ENCODE measurements at places on chromosomes 12 and 14. TPM values are rescaled to one million over a fixed set of nuclear protein-coding genes. Genes with fewer than 3 reads are reported as not detected.
A peak's percentile ranks its signal among the peaks of the same experiment; 100 is the strongest.

DNA sequence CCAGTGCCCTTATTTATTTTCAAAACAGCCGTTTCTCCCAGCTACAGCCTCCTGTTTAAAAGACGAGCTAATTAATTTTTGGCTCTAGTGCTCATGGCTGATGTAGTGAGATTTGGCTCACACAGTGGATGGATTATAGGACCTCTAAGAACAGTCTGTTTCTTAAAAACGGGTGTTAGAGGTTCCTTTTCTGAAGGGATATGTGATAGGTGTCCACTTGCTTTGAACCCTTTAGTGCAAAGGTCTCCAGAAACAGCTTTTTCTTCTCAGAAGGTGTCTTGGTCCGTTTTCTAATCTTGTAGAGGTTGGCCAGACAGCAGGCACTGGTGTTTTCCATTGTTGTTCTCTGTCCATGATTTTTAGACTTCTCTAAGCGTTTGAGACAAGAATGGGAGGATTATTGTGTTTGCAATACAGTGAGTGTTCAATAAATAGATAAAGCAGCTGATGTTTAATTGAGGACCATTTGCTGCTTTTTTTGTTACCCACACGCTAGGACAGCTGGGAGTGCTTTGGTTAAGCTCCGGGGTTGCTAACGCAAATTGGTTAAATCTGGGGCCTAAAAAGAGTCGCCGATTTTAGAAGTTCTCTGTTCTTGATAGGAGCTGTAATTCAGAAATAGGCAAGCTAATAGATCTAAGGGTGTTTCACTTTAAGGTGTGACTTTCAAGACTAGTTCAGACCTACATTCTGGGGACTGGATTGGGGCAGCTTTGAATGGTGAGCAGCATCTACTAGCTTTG lies 1.0 kb downstream of the BORCS5 start:
- H3K27ac ChIP-seq, result peak overlapping the region; percentile 80
- peak overlapping the region; percentile 96 for H3K4me3 ChIP-seq
- peaks cover 21% of the 10 kb centered on the region for H3K4me1 ChIP-seq
- H3K27me3 ChIP-seq, result peaks cover 6% of the 10 kb centered on the region
- no peaks in the 10 kb centered on the region for H3K36me3 ChIP-seq

DNA sequence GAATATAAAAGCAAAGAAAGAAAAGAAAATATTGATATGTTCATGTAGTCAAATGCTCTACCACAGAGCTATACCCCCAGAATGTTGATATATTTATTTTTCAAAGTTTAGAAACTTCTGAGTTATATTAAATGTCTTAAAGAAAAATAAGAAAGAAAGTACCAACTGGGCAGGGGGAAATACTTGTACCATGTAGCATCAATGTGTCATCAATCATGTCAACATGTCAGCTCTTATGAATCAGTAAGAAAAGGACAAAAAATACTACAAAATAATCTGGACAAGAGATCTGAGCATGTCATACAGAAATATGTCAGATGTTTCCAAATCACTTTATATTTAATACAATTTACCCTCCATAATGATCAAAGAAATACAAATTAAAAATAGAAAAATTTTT lies 595.1 kb upstream of the ATP2B1 start:
- H3K4me3 ChIP-seq, result no peak overlapping the region
- no peaks in the 10 kb centered on the region for H3K36me3 ChIP-seq
- H3K4me1 ChIP-seq, result peaks cover 6% of the 10 kb centered on the region
- no peak for DNase-seq
- no peak overlapping the region for H3K27ac ChIP-seq

DNA sequence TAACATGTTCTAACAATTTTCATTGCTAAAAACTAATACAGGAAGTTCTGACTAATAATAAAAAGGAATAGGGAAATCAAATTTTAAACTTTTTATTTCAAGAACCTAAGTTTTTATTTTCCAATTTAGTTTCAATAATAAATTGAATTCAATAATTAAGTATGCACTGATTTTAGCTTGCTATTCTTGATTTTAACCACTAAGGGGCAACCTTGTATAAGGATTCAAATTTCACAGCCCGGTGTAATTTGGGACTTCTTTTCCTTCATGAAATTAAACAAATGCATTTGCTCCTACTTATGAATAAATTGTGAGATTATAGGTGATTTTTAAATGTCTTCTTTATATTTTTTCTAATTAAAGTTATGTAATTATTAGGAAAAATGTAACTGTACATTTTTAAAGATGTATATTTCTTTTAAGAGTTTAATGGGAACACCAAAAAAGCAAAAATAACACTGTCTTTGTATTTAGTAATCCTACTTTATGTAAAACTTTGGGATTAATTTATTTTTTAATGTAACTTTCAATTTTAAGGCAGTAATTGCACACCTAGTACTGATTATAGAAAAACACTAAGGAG lies 241.4 kb upstream of the PDZRN4 start:
- H3K4me3 ChIP-seq, result no peak overlapping the region
- no peaks in the 10 kb centered on the region for H3K36me3 ChIP-seq
- H3K4me1 ChIP-seq, result no peaks in the 10 kb centered on the region
- H3K27ac ChIP-seq, result no peak overlapping the region

DNA sequence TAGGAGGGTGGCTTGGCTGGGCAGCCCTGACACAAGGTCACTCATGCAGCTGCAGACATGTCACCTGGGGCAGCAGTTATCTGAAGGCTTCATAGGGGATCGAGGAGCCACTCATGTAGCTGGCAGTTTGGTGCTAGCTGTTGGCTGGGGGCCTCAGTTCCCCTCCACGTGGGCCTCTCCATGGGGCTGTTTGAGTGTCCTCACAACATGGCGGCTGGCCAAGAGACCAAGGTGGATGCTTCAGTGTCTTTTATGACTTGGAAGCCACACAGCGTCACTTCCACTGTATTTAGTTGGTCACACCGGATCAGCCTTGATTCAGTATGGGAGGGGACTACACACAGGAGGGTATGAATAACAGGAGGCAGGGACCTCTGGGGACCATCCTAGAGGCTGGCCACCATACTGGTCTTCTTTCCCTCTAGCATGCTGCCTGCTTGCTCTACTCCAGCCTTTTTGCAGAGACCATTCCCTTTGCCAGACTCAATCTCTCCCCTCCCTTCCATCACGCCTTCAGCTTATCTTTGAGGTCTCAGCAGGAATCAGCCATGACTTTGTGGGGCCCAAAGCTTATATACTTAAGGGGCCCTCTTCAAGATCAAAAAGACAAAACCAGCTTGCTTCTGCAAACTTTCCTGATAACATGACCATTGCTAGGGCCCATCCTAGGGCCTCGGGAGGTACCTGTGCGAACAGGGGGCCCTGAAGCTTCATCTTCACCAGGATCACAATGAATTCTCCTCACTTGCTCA lies 53.4 kb downstream of the RPH3A start:
- H3K4me1 ChIP-seq, result peaks cover 42% of the 10 kb centered on the region
- H3K36me3 ChIP-seq, result peaks cover 2% of the 10 kb centered on the region
- H3K27me3 ChIP-seq, result peaks cover 6% of the 10 kb centered on the region
- no peak for DNase-seq
- H3K27ac ChIP-seq, result no peak overlapping the region
- no peak overlapping the region for H3K4me3 ChIP-seq

The FOXG1 gene
- total RNA-seq, result 1.8 TPM

DNA sequence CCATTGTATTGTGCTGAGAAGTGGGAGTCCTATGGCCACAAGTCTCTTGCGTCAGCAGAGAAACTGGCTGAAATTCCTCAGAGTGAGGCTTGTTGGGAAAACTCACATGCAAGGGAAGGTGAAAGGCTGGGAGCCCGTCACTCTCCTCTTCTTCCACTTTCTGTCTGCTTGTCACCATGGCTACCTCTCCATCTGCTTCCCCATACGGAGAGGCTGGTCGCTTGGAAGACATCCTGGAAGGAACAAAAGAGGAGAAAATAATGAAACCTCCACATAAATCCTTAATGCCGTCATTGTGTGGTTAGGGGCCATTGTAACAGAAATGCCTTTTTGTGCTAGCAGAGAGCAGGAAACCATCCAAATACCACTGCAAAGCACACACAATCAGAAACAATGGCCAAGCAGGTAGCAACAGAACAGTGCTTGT lies 53.7 kb downstream of the SOX5 start:
- H3K27ac ChIP-seq, result peak overlapping the region; percentile 100
- H3K4me3 ChIP-seq, result peak overlapping the region; percentile 79
- DNase-seq, result peak; percentile 65

DNA sequence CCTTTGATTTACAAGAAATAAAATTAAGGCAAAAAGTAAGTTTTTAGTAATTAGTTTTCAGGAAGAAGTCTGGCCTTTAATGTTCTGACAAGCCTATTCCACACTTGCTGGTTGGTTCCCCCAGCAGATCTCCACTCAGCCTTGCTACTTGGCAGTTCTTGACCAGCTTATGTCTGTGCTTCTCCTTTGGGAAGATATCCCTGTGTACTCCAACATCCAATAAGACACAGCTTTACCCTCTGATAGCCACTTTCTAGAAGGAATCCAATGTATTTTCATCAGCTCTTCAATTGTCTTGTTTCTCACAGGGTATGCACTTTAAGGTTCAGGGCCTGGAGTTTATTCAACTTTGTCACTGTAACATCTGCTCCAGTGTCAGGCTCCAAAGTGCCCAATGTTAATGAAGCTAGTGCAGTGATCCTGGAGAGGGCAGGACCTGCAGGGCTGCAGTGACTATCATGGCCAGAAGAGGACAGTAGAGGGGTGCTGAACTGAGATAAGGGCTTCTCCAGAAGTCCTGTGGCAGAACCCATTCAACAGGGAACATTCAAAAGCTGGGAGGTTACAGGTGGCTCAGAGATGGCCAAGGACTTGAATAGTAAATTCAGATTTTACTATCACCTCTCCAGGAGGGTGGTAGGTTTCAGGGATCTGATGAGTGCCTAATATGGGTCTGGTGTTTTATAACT lies 22.9 kb downstream of the JKAMP start:
- H3K4me1 ChIP-seq, result no peaks in the 10 kb centered on the region
- no peaks in the 10 kb centered on the region for H3K27me3 ChIP-seq
- DNase-seq, result peak; percentile 83
- H3K4me3 ChIP-seq, result no peak overlapping the region

DNA sequence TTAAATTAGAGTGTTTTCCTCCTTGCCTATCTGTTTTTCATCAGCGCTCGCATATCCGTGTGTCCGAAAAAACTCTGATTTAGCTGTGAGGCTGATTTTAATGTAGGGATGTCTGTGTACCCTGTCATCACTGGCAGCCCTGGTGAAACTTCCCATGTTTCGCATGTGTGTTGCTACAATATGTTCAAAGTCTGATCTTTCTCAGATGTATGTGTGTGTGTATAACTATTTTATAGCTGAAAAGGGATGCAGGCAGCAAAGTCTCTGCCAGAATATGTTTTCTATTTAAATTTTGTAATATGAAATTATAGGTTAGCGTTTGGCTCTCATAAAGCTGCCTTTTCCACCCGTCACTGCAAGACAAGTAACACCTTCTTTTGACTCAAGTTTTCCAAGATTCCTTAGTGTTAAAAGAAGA lies 154.8 kb downstream of the TMTC2 start:
- H3K4me1 ChIP-seq, result no peaks in the 10 kb centered on the region
- DNase-seq, result no peak
- no peak overlapping the region for H3K27ac ChIP-seq

GRCh38 chr14:52069307-52070050 lies 620 bp upstream of the NID2 start:
- DNase-seq, result peak; percentile 53
- H3K4me1 ChIP-seq, result peaks cover 17% of the 10 kb centered on the region
- no peaks in the 10 kb centered on the region for H3K36me3 ChIP-seq
- peaks cover 8% of the 10 kb centered on the region for H3K27me3 ChIP-seq
- H3K27ac ChIP-seq, result no peak overlapping the region

- no peak overlapping the region for H3K4me3 ChIP-seq
- peaks cover 5% of the 10 kb centered on the region for H3K27me3 ChIP-seq
- H3K4me1 ChIP-seq, result peaks cover 20% of the 10 kb centered on the region
- no peak for DNase-seq
- no peak overlapping the region for H3K27ac ChIP-seq
Observed at GRCh38 chr12:95551913-95552516, 739 bp upstream of the USP44 start.

DNA sequence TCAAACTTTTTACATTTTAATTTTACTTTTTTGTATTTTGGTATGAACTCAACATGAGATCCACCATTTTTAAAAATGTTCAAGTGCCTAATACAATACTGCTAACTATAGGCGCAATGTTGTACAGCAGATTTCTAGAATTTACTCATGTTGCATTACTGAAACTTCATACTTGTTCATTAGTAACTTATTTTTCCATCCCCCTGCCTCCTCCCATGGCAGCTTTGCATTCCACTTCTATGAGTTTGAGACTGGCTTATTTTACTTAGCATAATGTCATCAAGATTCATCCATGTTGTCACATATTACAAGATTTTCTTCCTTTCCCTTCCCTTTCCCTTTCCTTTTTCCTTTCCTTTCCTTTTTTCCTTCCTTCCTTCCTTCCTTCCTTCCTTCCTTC lies 825.9 kb downstream of the SLC16A7 start:
- DNase-seq, result no peak
- H3K4me1 ChIP-seq, result no peaks in the 10 kb centered on the region
- H3K27me3 ChIP-seq, result no peaks in the 10 kb centered on the region
- H3K4me3 ChIP-seq, result no peak overlapping the region
- H3K36me3 ChIP-seq, result no peaks in the 10 kb centered on the region

GRCh38 chr12:100995201-100995600 lies 200.6 kb downstream of the ANO4 start:
- H3K36me3 ChIP-seq, result no peaks in the 10 kb centered on the region
- H3K4me1 ChIP-seq, result peaks cover 4% of the 10 kb centered on the region
- H3K27ac ChIP-seq, result no peak overlapping the region
- no peak for DNase-seq
- H3K4me3 ChIP-seq, result no peak overlapping the region

DNA sequence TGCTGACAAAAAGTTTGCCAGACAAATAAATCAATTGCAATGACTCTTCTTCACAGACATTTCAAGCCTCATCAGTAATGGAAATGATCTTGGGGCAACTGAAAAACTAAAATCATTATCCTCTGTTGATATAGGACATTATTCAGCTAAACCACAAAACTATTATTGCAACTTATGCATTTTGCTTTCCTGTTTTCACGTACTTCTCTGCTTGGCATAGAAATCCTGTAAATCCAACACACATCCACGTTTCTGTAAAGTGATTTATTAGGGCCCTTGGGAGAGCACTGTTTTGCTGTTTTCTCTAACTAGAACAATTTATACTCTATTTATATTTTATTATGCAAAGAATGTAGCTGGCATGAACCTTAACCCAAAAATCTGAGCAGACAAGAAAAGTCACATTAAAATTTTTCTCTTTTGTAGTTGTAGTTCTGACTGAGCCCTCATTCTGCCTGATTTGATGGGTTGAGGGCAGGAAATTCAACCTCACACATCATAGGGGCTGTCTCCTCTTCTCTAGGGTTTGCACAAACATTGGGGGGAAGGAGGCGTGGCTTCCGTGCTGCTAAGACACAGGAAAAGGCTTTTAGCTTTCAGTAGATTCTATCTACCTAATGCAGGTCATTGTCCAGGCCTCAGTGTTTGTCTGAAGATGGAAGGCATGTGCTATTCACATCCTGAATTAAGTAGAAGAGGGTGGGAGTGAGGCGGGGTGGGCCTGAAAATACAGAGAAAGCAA lies 11.5 kb upstream of the NUP107 start:
- no peak overlapping the region for H3K4me3 ChIP-seq
- H3K27ac ChIP-seq, result peak overlapping the region; percentile 79
- DNase-seq, result peak; percentile 27
- peaks cover 4% of the 10 kb centered on the region for H3K27me3 ChIP-seq
- peaks cover 14% of the 10 kb centered on the region for H3K4me1 ChIP-seq
- no peaks in the 10 kb centered on the region for H3K36me3 ChIP-seq

GRCh38 chr14:55532645-55533344 lies 47.2 kb upstream of the KTN1 start:
- peaks cover 12% of the 10 kb centered on the region for H3K4me1 ChIP-seq
- peaks cover 3% of the 10 kb centered on the region for H3K36me3 ChIP-seq

Measured in endothelial cell (in vitro differentiated cells).